ENCODE measurements at places on chromosomes 4 and X.

DNA sequence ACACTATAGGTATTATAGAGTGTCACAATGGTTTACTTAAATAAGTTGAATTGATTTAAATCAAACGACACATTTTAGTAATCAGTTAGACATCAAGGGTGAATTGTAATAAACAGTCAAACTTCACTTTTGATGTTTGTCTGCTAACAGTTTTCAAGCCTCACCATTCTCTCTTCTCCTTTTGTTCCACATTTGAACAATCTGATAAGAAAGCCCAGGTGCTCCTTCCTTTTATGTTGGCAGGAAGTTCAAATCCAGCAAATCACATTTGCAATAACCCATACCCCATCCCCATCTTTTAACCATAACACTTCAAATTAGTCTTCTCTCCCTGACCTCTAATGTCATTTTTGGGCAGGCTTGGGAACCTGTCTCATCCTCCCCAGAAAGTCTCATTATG, 63.4 kb upstream of the GC start:
- DNase-seq: no peak

GRCh38 chr4:108766058-108766457, 3.2 kb upstream of the ETNPPL start:
- DNase-seq: no peak

DNA sequence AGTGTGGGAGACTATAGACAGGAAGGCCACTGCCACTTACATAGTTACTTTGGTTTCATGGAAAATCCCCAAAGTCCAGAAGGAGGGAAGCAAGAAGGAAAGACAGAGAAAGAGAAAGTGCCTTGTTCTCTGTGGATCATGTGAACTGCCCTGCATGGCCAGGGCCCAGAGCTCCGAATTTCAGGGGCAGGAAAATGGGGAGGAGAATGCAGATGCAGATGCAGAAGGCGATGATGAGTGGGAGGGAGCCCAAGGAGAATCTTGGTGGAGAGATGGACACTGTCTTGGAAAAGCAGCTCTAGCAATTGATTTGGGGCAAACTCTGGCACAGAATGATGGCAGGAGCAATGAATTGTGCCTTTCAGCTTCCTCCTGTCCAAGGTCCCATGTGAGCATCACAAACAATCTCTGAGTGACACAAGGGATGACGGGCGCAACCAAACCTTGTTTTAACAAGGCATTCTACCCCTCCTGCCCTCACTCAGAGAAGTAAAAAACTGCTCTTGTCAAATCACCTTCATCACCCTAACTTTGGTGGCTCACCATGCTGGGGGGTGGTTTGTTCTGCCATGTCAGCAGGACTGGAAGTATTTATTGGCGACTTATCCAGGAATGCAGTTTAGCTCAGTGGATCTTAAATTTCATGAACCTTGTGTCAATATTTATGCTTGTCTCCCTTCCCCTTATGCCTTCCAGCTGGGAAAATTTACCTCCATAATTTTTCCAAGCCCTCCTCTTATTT, 53.5 kb downstream of the TSC22D3 start:
- DNase-seq: no peak

GRCh38 chr4:138790706-138791340, 224.8 kb upstream of the NOCT start:
- no peak for DNase-seq

- no peak for DNase-seq
Observed at GRCh38 chr4:16583764-16584163, 314.7 kb downstream of the LDB2 start.

GRCh38 chr4:89243733-89244252, 63.8 kb downstream of the GPRIN3 start:
- no peak for DNase-seq

- DNase-seq: peak; percentile 8
Observed at GRCh38 chr4:81845273-81845672, 373.6 kb upstream of the RASGEF1B start.

- DNase-seq: no peak
Observed at GRCh38 chr4:71304289-71304850, 34.5 kb upstream of the SLC4A4 start.

DNA sequence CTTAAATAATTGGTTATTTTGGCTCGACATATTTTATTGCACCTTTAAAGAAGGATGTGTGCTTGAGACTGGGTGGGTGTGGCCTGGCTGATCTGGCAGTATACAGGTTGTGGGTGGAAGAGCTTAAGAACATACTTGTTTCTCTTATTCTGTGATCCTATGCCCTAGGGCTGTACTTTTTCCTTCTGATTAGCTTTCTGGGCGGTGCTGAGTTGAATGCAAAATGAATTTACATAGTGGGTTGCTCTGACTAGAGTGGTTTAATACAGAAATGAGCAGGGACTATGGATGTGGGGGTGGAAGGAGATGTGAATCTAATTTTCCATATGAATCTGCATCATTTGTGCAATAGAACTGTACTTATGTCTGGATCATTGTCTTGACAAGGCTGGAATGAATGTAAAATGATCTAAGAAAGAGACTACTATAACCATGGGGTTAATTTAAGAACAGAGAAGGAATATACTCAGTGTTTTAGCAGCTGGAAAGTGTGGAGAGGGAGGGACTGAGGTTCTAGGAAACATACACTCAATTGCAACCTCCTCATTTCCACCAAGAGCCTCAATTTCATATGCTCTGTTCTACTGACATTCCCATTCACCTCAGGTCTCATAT, 73.7 kb downstream of the RLIM start:
- DNase-seq: no peak

GRCh38 chr4:140343303-140343702, 30.1 kb upstream of the SCOC start:
- DNase-seq: peak; percentile 85

DNA sequence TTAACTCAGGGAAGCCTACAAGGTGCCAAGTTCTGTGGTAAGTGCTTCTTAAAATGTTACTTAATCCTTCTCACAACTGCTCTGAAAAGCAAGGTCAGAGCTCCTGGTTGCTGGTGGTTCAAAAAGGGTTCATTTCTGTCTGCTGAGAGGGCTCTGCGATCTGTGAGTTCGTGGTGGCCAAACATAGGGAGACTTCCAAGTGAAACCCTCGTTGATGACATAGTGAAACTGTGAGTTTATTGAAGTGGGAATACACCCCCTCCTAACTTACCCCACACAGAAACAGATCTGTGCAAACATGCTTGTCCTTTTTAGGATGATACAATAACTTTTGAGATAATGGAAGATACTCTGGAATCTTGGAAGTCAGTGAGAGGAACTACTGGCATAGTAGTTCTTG, 164.8 kb upstream of the PGRMC2 start:
- DNase-seq: no peak

GRCh38 chr4:135434936-135435335, 1233.3 kb upstream of the PABPC4L start:
- peak; percentile 4 for DNase-seq

DNA sequence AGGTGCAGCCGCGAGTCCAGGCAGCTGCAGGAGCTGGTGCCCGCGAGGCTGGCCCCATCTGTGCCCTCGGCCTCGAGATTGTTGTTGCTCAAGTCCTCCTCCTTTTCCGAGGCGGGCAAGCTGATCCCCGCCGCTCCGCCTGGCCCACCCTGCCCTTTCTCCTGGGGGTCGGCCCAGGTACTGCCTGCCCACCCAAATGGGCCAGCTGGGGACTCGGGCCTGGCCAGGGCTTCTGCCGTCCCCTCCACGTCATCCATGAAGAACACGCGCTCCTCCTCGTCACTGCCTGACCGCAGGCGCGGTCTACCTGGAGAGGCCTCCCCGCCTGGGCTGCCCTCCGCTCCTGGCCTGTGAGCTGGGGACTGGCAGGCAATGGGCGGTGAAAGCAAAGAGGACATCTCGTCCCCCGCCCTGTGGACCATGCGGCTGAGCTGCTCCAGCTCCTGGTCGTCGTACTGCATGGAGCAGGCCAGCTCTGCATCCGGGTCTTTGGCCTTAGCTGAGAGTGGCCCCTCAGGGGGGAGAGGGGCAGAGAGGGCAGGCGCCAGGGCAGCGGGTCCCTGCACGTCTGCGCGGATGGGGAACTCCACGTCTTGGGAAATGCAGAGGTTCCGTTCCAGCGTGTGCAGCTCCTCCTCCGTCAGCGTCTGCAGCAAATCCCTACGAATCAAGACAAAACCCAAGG, 43.1 kb upstream of the MXD4 start:
- DNase-seq: no peak

DNA sequence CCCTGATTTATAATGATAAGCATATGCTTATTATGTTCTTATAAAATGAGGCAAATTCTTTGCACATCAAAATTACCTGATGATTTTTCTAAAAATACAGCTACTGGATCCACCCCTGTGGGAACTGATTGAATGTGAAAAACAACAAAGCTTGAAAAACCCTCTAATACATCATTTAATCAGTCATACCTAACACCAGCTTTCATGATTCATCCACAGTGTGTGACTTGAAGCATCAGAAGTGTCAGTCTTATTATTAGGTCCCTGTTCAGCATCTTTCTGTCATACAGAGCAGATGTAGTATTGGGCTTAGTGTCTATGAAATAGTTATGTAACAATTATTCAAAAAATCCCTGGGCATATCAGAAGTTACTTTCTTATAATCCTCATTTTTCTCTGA, 671.3 kb upstream of the GALNT7 start:
- DNase-seq: no peak

DNA sequence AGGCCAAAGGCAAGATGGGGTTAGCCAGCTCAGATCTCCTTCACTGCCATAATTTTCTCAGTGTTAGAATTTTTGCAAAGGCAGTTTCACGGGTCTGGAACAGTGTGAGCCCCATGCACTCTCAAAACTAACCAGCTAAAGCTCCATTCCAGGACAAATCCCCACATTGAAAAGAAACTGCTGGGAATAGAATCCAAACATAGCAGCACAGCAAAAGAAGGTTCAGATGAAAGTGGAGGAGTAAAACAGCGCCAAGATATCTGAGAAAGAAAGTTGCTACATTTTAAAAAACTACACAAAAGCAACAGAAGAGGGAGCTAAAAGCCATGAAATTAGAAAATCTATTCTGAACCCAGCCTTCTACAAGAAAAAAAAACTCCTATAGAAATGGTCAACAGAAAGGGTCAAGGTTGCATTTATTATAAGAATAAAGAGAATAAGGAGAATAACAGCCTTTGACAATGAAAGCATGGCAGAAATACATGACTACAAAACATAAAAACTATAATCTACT, 39.6 kb upstream of the SLC7A3 start:
- no peak for DNase-seq

GRCh38 chrX:43666311-43666912, 10.3 kb downstream of the MAOA start:
- no peak for DNase-seq

DNA sequence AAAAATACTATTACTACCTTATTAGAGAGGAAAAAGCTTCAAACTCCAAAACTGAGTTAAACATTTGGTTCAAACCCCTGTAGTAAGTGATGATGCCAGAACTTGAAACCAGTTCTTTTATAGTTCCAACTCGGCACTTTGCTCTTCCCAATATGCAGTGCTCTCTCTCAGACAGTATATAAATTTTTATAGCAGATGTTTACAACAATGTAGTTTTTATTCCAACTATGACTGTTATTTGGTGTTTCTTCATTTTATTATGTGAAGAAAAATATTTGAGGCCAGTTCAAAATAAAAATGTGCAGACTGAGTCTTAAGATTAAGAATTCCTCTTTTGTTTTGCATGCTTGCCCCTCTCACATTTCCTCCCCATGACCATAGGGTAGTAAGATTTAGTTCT, 2.9 kb upstream of the PPP4R3C start:
- DNase-seq: no peak

GRCh38 chr4:69653147-69653546, at the start of gene UGT2A1:
Gene UGT2A1, minus strand, starts transcription at chr4:69653247. Its CDS starts 5,603 bp downstream, at chr4:69647644.
- no peak for DNase-seq

- no peak for DNase-seq
Observed at GRCh38 chrX:80388206-80388605, 32.0 kb upstream of the TENT5D start.

- DNase-seq: no peak
Observed at GRCh38 chr4:39522068-39522467, 5.2 kb downstream of the UGDH start.

DNA sequence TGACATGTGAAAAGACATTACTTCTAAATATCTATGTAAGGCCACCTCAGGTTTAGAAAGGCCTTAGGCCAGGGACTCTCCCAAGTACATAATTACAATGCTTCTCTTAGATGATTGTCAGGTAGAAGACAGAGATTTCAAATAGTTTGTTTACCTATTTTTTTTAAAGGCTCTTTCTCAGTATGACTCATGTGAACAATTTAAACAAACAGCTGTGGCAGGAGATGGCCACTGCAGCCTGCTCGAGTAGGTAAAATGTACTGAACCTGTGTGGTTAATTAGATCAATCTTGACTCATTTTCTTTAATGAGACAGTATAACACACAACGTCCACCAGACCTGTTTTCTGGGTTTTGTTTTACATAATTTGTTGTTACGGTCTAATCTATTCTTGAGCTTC, 50.2 kb downstream of the LEF1 start:
- DNase-seq: peak; percentile 28

- DNase-seq: no peak
Observed at GRCh38 chr4:185086053-185086452, 57.0 kb upstream of the SLC25A4 start.

DNA sequence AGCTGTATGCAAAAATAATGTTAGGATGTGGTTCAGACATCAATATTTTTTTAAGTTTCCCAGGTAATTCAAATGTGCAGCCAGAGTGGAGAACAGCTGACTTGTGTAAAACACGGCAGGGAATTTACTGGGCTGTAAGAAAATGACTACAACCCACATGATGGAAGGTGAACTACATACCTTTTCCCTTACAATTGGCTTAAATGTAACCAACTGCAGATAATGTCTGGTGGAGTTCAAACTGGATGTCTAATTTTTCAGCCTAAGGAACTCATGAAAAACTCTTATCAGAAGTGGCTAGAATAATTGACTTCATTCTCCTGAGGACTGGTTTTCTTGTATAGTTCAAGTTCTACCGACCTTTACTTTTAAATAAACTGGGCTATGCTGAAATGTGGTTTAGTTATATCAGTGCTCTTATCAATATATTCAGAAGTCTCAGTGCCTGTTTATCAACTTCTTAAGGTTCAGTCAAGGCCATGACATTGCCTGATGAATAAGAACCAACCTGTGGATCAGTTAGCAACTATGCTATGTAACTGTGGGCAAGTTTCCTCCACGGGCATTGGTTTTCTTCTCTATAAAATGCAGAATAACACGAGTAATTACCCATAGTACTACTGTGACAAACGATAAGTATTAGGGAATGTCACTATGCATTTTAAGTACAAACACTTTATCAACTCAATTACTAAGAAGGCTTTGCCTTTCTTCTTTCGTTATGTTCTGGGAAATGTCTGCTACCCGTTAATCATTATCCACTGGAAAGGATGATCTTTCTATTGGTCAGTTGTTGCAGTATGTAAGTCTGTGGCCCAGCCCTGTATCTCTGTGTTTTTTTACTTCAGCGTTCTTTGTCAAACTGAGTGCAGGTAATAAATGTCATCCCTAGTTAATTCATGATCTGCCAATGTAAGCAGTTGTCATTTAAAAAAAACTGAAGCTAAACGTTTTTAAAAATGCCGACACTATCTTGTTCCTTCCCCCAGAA, 181.6 kb downstream of the PCDH7 start:
- DNase-seq: peak; percentile 28

DNA sequence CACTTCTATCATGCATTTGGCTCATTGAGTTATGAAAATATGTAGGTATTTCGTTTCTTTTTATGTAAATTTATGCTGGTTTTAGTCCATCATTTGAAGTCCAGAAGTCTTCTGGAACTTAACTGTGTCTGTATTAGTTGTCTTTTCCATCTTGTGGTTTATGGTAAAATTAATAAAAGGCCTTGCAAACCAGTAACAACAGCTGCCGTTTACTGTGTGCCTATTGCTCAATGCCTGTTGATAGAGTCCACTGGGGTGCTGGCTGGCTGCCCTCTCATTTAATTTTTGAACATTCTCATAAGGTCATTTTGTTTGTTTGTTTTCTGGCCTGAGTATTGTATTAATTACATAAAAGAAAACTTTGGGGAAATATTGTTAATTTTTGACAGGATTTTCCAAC, 98.0 kb downstream of the NAA11 start:
- no peak for DNase-seq
